Effector CD4-positive, alpha-beta T cell (primary cell): ENCODE measurements at places on chromosomes 13 and 19.

DNA sequence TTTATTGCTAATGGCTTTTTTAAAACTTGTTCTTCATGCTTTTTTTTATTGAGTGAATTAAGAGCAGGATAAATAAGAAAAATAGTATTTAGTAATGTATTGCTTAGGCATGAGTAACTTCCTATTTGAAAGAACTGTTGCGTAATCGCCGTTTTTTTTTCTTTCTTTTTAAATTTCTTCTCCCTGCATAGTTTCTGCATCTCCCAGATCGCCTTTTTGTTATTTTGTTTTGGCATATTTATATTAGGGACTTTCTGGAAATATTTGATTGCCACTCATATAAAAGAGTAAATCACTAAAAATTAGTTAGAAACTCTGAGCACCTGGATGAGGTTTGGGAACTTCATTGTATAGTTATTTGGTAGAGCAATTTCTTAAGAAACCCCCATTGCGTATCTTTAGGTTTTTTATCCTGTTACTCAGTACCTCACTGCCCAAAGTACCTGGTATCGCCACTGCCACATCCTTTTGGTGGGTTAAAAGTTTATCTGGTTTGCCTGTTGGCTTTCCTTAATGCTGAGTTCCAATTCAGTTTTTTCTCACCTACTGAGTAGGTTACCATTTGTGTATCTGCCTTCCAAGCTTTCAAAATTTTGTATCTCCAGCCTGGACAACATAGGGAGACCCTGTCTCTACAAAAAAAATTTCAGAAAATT, 36.2 kb upstream of the LPAR6 start:
- DNase-seq = no peak

DNA sequence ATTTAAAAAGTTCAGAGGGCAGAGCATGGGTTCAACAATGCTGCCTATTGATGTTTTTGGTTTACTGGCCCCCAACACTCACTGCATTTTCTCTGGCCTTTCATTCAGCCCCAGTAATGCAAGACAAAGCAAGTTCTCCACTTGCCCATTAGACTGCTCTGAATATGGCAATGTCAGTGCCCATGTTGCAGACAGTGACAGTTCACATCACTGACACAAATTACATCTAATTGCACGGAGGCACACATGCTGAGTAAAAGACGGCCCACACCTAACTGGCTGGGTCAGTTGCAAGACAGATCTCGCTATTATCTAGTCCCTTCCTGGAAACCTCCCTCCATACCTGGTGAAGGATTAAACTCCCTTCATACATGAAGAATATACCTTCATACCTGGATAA, 54.0 kb downstream of the ENOX1 start:
- no peak for DNase-seq

DNA sequence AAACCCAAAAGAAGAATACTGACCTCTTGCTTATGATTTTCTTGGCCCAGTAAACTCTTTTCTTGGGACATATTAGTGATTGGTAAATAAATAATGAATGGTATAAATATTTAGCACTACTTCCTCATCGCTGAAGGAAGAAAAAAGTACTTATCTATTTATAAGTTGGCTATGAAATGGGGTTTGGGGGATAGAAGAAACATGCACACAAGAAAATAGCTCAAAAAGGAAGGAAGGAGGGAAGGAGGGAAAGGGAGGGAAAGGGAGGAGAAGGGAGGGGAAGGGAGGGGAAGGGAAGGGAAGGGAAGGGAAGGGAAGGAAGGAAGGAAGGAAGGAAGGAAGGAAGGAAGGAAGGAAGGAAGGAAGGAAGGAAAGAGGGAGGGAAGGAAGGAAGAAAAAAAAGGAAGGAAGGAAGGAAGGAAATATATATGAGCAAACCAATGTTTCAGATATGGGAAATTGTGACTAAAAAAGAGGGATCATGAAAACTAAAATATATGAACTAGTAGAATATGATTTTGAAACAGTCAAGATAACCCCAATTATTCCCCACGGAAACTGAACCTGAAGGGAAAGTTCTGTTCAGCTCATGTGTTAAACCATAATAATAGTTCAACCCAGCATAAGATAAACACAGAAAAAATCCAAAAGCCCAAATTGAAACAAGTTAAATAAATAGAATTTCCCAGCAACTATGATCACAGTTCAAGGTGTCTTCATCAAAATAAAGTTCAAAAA, 75.3 kb downstream of the FGF14 start:
- no peak for DNase-seq

GRCh38 chr19:5985098-5985783, 7.3 kb upstream of the RANBP3 start:
- DNase-seq = no peak

DNA sequence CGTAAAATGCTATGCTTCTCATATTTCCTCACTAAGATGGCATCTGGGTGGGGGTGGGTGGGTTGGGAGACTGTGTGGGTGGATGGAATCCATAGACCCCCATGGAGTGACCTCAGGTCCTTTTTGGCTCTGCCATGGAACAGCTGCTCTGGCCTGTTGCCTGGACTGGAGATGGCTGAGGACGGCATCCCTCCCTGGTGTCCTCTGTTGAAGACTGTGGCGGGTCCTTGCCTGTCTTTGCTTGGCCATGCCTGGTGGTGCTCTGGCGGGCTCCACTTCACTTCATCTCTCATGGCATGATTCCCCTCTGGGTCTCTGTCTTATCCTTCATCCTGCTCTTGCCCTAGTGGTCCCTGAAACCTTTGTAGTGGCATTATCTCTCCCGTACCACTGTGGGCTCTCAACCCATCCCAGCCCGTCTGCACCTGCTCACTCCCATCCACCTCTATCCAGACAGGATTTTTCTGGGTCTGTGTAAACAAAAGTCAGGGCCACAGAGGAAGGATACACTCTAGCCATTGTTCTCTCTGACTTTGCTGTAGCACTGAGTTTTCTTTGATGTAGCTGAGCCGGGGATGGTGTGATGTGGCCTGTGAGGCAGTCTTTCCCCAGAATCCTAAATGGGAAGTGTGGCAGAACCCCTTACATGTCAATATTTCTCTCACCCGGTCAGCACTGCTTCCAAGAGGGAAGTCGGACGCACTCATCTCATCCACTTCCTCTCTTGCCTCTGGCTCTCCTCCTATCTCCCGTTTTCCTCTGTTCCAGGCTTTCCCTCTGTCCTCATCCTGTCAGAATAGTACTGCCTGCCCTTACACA, 36.1 kb downstream of the WDFY2 start:
- no peak for DNase-seq

- DNase-seq = no peak
Measured at GRCh38 chr19:8393871-8394250, 3.7 kb downstream of the RAB11B start.

DNA sequence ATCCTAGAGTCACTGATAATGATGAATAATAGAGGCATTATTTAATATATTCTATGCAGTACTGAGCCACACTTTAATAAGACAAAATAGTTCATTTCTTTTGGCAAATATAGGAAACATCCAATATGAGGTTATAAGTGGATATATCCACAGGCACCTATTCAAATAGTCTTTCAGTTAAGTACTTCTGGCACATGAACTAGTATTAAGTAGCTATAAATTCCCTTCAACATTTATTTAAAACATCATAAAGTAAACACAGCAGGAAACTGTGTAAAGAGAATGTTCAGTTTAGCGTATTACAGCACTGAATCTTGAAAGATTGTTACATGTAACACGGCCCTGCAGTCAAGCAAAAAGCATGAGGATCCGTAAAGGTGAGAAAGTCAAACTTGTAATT, 463.3 kb upstream of the KLF12 start:
- DNase-seq = no peak

GRCh38 chr13:50358231-50359040, 343.2 kb downstream of the KCNRG start:
- no peak for DNase-seq

DNA sequence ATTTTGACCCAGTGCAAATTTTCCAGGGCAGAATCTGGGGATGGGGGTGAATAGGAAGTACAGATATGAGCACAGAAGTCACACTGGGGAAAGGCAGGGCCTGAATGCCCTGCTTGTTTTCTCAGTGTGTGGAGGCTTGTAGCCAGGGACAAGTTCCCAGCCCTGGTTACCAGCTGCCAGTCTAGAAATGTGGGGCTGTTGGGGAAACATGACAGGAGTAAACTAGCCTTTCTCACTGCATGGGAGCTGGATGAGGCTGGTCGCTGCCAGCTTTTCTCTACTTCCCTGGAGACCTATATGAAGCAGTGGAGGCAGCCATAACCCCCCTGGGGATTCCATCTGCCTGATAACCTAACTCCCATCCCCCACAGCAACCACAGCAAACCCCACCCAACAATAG, 2267.7 kb downstream of the PCDH9 start:
- no peak for DNase-seq

DNA sequence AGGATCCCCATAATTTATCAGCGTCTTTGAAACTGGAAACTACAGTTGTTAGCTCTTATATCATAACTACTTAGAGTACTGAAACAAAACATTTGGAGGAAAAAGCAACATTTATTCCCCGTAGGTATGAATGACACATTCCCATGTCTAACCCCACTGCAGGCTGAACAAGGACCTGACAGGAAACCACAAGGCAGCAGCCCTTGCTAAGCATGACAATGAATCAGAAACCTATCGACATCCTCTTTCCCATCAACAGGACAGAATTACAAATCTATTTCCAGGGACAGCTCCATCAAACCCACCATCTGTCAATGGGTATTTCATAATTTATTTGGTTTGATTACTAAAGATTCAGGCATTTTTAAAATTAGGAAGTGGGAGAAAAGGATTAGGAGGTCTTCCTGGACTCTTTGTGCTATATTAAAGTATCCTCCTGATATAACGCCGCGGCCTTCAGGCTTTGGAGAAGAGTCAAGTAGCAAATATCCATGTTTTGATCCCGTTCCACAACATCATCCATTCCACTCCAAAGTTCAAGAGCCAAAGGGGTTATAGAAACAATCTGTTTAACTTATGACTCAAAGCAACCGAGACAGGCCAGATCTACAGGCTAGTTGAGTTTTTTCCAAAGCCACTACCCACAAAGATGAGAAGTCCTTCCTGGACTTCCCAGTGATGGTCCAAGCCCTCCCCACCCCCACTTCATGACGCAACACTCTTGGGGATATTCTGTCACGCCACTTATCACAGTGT, 51.1 kb downstream of the FAM216B start:
- DNase-seq = no peak

- DNase-seq = no peak
Measured at GRCh38 chr19:4640247-4641000, 1.1 kb downstream of the TNFAIP8L1 start.

GRCh38 chr13:108595436-108596274, 33.8 kb upstream of the MYO16 start:
- DNase-seq = no peak

DNA sequence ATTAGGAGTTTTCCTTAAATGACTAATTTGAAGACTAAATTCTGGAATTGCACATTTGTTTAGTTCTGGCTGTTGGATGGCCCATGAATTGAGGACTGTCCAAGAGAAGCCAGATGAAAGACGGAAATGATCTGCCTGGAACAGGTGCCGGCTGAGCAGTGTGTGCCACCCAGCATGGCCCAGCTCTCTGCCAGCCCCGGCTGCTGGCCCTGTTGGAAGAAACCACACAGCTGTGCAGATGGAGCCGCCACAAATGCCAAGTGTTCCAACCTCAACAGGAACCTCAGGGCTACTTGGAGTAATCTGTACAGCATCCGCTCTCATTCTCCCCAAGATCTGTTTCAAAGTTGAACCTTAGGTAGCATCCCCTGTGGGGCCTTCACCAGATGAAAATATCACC, 67.0 kb upstream of the STARD13 start:
- DNase-seq = no peak

DNA sequence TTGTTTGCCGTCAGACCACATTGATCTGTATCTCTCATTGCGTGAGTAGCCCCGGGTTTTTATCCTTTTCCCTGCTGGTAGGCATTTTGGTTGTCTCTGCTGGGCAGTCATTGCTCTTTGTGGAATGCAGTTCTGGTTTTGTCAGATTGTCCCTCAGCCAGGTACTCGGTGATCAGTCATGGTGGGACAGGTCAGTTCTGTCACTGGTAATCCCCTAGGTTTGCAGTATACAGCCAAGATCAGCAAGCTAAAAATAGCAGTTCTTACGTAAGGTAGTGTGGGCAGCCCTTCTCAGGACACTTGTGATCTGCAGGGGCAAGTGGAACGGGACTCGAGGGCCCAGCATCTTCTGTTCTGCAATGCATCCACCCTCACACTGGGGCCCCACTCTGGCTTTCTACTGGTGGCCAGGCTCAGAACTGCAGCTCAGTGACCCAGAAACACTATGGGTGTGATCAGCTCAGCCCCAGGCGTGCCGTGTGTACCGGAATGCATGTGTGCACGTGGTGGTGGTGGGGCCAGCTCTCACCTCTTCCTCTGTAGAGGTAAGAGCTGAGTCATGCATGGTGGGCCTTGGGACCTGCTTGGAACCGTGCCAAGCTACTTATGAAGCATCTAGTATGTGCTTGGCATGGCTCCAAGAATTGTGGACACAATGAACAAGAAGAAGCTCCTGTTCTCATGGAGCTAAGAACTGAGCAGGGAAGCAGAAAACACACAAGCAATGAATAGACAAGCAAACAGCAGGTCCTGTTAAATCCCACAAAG, 6.3 kb downstream of the PLEKHF1 start:
- DNase-seq = peak; percentile 77
